RCC 7860 (cell line): ENCODE measurements at places on chromosomes 7 and 10.
A peak's percentile ranks its signal among the peaks of the same experiment; 100 is the strongest.

- no peak for DNase-seq
Observed at GRCh38 chr10:75033399-75034130, 77.9 kb upstream of the SAMD8 start.

- DNase-seq = no peak
Observed at GRCh38 chr10:21547246-21547645, 13.2 kb downstream of the MLLT10 start.

DNA sequence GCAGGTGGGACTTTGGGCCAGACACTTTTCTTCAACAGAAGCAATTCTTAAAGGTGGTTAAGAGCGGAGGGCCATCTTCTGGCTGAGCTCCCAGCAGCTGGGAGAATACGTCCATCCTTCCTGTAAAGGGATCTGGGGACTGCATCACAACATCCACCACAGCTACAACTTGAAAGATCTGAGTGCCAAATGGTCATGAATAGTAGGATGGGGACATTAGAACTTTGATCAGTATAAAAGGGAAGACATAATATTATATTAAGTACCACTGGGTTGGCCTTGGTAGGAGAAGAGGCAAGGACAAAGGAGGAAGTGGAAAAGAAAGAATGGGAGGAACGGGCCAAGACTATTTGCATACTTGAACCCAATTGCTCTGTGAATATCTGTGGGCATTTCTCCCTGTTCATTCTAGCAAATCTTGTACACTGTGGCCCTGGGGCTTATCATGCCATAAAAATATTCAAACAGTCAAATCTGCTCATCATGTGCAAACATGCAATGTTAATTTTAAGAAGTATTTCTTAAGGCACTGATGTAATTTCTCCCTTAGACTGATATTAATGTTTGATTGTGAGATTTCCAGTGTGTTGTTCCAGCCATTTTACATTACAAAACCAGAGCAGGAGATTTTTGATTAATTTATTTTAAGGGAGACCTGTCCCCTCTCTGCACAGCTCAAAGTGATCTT, 65.5 kb upstream of the CREB5 start:
- no peak for DNase-seq

GRCh38 chr7:116990056-116990455, 36.8 kb downstream of the ST7 start:
- no peak for DNase-seq

GRCh38 chr10:34207343-34207742, 607.8 kb downstream of the PARD3 start:
- DNase-seq = no peak

DNA sequence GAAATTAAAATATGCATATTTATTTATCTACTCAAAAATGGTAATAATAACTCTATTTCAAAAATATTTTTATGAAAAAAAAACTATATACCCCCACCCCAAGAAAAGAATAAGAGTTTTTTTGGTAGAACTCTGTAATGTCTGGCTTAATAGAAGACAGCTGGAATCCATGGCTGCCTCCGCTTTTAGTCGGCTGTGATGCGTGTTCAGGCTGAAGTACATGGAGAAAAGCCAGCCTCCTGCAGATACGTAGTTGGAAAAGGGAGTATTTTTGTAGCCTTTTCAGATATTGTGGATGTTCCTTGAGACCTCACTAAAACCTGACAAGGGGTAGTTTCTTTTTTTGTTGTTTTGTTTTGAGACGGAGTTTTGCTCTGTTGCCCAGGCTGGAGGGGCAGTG, 10.0 kb downstream of the FOXK1 start:
- no peak for DNase-seq

GRCh38 chr7:110897538-110897937, 193.4 kb upstream of the LRRN3 start:
- no peak for DNase-seq

GRCh38 chr7:50832744-50833143, 50.0 kb upstream of the GRB10 start:
- DNase-seq = peak; percentile 93

DNA sequence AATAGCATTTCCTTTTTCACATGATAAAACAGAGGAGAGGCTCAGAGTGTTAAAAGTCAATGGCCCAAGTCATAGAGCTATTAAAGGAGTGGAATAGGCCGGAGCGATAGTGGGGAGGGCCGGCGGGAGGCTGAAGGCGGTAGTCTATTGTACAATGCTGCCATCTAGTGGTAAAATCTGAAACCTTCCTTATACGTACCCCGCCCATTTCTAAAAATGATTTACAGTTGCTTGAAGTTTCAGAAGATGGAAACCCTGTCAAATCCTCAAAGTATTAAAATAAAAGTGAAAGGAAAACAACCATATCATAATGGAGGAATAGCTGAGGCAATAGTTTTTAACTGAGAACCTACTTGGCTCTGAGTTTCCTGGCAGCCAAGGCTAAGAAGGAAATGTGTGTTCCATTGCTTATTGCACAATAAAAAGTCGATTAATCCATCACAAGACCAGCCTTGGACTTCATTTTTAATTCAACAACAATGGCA, 209.1 kb downstream of the CCSER2 start:
- peak; percentile 50 for DNase-seq

- DNase-seq = no peak
Observed at GRCh38 chr10:87619705-87620104, 40.0 kb upstream of the PAPSS2 start.

DNA sequence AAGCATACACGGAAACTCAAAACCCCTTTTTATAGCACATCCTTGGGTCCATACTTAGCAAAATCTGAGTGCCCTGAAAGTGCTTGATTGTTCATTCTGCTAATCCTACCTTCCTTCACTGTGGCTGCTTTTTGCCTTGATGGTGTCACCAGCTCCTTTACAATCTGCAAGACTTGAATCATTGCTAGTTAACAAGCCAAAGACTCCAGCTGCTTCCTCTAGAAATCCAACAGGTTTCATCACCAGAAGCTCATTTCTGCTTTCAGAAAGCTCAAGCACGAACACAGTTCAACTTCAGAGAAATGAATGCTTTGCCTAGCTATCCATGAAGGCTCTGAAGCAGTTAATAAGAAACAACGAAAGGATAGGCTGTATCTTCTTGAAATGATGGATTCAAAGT, 38.0 kb downstream of the USP6NL start:
- no peak for DNase-seq

DNA sequence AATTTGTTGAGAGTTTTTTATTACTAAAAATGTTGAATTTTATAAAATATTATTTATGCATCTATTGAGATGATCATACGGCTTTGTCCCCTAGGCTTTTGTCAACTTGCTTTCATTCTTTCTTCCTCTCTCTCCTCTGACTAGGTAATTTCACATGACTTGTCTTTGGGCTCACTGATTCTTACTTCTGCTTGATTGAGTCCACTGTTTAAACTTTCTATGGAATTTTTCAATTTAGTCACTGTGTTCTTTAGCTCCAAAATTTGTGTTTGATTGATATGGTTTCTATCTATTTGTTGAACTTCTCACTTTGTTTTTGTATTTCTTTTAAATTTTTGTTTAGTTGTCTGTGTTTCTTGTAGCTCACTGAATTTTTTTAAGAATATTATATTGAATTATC, 65.9 kb upstream of the PTPRZ1 start:
- no peak for DNase-seq

- no peak for DNase-seq
Observed at GRCh38 chr10:89153971-89154370, 53.1 kb downstream of the CH25H start.

GRCh38 chr7:92722541-92722940, 113.8 kb downstream of the CDK6 start:
- DNase-seq = no peak

- no peak for DNase-seq
Observed at GRCh38 chr7:151856098-151856497, 20.8 kb downstream of the PRKAG2 start.

DNA sequence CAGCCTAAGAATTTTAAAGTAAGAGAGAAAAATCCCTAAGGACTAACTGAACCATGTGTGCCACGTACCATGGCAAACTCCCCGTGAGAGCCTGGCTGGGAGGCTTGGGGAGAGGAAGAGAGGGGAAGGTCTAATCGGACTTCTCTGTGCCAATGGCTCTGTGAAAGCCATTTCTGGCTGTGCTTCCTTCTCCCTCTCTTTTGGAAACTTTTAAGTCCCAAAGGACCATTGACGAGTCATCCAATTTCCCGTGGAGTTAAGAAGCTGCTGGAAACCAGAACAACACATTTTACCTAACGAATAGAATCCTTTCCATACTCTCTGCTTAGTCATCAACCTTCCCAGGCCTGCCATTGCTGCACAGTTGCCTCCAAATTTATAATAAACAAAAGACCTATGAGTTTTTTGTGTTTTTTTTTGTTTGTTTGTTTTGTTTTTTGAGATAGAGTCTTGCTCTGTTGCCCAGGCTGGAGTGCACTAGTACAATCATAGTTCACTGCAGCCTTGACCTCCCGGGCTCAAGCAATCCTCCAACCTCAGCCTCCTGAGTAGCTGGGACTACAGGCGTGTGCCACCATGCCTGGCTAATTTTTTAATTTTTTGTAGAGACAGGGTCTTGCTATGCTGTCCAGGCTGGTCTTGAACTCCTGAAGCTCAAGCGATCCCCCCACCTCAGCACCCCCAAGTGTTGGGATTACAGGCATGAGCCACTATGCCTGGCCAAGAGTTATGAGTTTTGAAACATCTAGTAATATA, 13.2 kb downstream of the LAMB1 start:
- no peak for DNase-seq

DNA sequence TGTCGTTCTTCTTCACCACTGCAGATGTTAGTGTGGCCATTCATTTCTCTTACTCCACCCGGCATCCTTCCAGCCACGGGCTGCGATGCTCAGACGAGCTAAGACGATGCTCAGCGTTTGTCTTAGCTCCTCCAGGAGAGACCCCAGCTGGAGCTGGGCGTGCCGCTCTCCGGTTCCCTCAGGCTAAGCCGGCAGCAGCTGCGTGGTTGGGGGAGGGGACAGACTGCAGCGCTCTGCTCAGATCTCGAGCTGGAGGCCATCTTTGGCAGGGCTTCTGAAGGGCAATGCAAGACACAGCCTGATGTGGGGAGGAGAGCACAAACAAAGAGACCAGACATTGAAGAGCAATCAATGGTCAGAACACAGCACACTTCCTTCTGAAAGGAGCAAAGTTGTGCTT, 4.8 kb downstream of the INA start:
- no peak for DNase-seq

DNA sequence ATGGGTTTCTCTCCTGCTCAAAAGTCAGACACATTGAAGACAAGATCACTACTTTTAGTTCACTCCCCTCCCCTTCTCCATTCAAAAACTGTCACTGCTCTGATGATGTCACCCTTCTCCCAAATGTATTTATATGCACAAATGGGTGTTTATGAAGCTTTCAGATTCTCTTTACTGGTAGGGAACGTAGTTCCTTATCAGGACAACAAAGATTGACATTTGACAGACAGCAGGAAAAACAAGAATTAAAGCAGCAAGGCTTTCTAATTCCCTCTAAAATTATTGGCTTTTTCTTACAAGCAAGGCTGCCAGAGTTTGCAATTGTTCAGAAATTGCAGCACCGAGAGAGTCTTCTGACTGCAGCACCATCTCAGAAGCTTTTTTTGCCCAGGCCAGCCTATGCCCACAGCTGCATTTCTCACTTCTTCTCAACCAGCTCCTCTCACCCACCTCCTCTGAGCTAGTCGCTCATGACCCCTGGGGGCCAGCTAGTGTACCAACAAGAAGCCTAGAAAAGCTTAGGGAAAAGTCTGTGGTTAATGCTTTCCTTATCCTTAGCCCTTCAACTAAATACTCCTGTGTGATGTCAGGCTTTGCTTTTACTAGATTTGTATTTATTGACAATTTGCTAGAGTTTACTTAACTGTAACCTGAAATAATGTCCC, 265.1 kb downstream of the HTR7 start:
- DNase-seq = peak; percentile 39

DNA sequence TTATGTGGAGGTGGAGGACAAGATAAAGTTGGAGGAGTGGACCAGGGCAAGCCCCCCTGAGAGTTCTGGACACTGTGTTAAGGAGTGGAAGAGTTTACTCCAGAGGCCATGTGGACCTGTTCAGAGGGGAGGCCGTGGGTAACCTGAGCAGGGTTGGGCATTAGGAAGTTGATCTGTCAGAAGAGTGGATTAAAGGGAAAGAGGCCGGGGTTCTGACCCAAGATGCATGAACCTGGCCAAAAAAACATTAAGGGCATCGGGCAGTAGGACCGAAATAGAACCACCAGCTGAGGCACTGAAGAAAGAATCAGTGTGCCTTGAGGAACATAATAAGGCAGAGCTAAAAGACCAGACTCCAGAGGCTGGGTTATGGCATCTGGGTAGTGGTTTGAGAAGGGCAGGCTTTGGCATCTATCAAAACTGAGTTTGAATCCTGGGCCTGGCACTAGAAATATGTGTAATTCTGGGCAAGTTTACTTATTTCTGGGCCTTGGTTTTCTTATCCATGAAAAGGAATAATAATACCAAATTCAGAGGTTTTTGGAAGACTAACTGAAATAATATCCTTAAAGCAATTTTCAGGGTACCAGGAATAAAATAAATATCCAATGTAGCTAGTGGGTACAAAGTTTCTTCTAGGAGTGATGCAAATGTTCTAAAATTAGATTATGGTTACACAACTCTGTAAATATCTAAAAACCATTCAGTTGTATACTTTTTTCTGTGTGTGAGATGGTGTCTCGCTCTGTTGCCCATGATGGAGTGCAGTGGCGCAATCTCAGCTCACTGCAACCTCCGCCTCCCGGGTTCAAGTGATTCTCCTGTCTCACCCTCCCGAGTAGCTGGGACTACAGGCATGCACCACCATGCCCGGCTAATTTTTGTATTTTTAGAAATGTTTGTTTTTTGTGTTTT, 10.9 kb upstream of the FRAT1 start:
- DNase-seq = no peak
